ENCODE measurements at places on chromosomes 4 and X.

DNA sequence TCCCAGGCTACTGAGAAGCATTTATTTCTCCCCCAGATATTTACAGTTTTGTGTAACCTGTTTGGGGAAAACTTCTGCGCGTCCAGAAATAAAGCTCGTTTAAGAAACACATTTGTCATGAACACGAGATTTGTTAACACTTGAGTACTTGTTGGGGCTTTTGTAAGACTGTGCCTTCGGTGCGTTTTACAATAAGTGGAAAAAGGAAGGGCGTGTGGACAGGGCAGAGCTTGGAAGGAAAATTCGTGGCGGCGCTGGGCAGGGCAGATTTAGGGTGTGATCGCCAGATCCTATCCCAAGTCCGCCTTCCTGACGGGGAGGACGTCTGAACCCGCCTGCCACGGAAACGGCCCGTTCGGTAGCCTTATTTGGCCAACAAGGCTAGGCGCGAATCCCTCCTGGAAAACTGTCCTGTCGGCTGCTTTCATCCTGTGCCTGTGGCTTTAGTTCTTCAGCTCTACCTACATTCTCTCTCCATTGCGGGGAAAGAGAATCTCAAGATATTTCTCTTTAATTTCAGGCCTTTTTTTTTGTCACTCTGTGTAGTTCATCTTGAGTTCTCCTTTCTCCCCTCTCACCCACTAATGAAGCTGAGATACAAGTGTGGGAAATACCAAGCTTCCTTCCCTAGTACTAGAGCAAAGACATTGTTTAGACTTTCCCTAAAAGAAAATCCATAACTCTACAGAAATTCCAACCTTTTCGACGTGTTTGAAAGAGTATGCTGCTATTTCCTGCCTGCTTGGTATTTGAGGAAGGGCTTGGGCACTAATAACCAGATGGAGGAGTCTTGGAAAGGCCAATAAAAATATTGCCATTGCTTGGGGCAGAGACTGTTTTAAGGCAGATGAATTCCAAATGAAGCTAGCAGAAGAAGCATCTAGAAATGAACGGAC is 982 bp downstream of the PDLIM5 start:
- no peak for DNase-seq

GRCh38 chrX:102498732-102499131 is 17.8 kb downstream of the TMSB15A start:
- no peak for DNase-seq

DNA sequence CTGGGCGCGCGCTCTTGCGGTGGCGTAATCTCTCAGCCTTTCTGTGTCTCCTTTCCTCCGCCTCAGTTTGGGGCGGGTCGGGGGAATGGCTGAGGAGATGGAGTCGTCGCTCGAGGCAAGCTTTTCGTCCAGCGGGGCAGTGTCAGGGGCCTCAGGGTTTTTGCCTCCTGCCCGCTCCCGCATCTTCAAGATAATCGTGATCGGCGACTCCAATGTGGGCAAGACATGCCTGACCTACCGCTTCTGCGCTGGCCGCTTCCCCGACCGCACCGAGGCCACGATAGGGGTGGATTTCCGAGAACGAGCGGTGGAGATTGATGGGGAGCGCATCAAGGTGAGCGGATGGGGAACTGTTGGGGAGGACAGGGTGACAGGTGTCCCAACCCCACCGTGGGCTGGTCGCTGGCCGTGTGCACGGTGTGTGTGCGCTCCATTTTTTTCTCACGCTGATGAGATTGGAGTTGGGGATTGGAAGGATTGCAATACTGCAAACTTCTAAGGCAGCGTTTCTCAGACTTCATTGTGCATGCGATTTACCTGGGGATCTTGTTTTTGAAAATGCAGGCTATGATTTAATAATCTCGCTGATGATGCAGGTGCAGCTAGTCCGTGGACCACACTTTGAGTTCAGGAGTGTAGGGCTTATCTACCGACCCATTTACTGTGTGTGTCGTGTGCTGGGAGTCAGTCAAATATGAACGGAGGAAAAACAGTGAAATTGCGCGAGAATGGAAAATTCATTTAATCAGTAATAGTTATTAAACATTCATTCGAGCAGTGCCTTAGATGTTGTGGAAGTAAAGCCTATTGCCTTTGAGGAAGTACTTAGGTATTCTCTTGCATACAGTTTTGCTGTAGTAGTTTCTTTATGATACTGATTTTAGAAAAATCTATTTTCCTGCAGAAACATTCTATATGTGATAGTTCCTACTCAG is at the start of gene RAB33B:
Gene RAB33B, plus strand, starts transcription at position 11 of the 935 bp plus-strand sequence. Its CDS starts 75 bp downstream, at position 86.
- no peak for DNase-seq

DNA sequence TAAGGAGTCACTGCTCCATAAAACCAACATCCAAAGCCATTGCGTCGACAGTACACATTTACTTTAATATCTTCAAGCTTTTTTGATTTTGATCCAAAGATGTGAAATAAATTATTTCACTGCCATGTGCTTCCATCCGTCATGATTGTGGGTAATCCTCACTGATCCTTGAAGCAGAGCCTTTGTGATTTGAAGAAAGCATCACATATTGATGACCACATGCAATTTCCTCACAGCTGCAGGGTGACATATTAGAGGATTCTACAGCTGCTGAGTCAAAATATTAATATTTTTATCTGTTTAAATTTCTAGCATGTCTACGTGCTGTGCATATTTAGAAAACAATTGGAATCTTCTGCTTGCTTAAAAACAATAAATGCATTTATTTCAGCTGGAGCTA is 196.8 kb upstream of the ANXA3 start:
- no peak for DNase-seq

DNA sequence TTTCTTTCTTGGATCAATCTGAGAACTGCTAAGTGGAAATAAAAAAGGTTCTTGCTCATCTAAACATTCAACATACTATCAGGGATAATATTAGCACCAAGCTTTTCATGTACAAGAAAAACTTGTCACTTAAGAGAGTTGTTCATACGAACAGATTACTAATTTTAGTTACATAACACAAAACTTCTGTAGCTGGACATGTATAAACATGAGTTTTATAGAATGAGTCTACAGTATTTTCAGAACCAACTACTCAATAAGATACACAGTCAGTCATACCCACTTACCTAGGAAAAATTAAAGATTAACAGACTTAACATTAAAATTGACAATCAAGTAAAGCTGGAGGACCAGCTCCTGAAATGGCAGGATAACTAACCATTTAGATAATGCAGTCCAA is 540.1 kb upstream of the FAM241A start:
- no peak for DNase-seq

GRCh38 chr4:89072921-89073320 is 15.9 kb upstream of the FAM13A start:
- DNase-seq, result no peak

GRCh38 chr4:118175506-118175905 is 141.2 kb downstream of the NDST3 start:
- no peak for DNase-seq

DNA sequence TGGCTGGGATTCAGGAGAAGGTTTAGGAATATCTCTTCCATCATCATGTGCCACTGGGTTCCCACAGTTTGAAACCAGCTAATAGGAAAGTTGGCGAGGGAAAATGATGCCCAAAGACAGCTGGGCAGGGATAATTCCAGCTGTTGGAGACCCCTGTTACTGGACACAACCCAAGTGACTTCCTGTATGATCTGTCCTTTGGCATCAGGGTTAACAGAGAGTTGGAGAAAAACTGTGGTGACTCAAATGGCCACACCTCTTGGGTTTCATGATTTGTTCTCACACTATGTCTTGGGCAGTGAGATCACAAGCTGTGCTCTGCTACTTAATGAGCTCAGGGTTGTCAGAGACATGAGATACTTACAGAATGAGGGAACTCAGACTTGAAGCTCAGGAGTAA is 3.8 kb downstream of the FGF16 start:
- no peak for DNase-seq

GRCh38 chr4:94523617-94524016 is 71.9 kb downstream of the PDLIM5 start:
- no peak for DNase-seq

Data from stimulated activated CD8-positive, alpha-beta memory T cell treated with anti-CD3 and anti-CD28 coated beads, Interleukin-4, amount 100 ng/mL, for 1 hour (primary cell).